ENCODE measurements at places on chromosomes 2 and 18. TPM values are rescaled to one million over a fixed set of nuclear protein-coding genes. Genes with fewer than 3 reads are reported as not detected.

KIAA2012 gene
- total RNA-seq = not detected

ALPG gene
- 0.27 TPM for total RNA-seq

CGREF1 gene
- total RNA-seq = 1.8 TPM

GCKR gene
- not detected for total RNA-seq

SNORC gene
- 3.1 TPM for total RNA-seq

RAB11FIP5 gene
- 56.0 TPM for total RNA-seq

PKP4 gene
- total RNA-seq = 38.4 TPM

CCT4 gene
- total RNA-seq = 203 TPM

ZC3H8 gene
- 7.5 TPM for total RNA-seq

GRCh38 chr2:15812187-15812780 lies 128.1 kb upstream of the MYCN start:
- no peak for DNase-seq
- H3K27ac ChIP-seq = no peak overlapping the region
- H3K4me1 ChIP-seq = no peaks in the 10 kb centered on the region
- H3K36me3 ChIP-seq = no peaks in the 10 kb centered on the region

GRCh38 chr2:68287580-68288441 lies 31.9 kb downstream of the CNRIP1 start:
- no peak overlapping the region for H3K4me3 ChIP-seq
- peak; percentile 33 for DNase-seq
- H3K27me3 ChIP-seq = no peaks in the 10 kb centered on the region
- no peaks in the 10 kb centered on the region for H3K36me3 ChIP-seq

DNA sequence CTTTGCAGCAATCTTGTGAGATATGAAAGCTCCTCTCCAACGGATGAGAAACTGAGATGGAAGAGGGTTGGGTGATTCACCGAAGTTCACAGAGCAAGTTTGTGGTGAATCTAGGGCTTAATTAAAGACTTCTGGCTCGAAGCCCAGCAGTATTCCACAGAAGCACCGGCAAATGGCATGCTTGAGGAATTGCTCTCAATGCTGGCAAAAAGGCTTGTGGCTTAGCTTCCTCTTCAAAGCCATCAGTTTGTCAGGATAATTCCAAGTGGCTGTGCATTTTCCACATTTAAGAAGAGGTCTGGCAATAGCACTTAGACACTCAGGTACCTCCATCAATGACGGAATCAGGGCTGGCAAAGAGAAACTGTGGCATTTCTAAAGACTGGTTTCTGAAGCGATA lies 98.7 kb upstream of the SLC66A3 start:
- H3K4me1 ChIP-seq = peaks cover 7% of the 10 kb centered on the region
- no peaks in the 10 kb centered on the region for H3K36me3 ChIP-seq
- H3K4me3 ChIP-seq = peak overlapping the region; percentile 0
- peak; percentile 97 for DNase-seq

DNA sequence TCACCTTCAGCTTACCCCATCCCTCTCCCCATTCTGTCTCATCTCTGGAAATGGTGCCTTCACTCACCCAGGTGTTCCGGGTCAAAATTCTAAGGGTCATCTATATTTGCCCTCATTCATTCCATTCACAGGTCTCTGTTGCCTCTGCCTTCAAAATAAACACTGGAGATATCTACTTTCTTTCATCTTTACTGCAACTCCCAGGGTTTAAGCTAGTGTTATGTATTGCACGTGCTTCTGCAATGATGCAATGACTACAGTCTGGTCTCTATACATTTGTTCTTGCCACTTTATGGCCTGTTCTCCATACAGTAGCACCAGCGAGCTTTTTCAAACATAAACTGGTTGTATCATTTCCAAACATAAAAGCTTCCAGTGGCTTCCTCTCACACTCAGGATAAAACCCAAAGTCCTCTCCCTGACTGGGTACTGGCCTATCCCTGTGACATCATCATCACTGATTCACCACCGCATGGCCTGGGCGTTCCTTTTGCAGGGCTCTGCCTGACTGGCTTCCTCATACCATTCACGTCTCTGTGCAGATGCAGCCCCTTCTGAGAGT lies 14.3 kb downstream of the DSG2 start:
- peak; percentile 92 for DNase-seq
- H3K4me3 ChIP-seq = no peak overlapping the region
- no peaks in the 10 kb centered on the region for H3K27me3 ChIP-seq
- H3K27ac ChIP-seq = peak overlapping the region; percentile 55

GRCh38 chr2:118614841-118615271 lies 232.6 kb downstream of the EN1 start:
- no peak overlapping the region for H3K27ac ChIP-seq
- peak; percentile 46 for DNase-seq
- no peaks in the 10 kb centered on the region for H3K4me1 ChIP-seq
- H3K4me3 ChIP-seq = no peak overlapping the region
- peaks cover 4% of the 10 kb centered on the region for H3K27me3 ChIP-seq

DNA sequence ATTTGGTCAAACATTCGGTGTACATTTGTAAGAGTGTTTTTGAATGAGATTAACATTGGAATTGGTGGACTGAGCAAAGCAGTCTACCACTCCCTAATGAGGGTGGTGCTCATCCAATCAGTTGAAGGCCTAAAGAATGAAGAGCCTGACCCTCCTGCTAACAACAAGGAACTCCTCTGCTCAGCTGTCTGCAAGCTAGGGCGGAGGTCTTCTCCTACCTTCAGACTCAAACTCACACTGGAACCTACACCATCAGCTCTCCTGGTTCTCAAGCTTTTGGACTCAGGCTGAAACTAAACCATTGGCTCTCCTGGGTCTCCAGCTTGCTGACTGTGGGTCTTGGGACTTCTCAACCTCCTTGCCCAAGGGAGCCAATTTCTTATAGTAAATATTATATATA lies 55.5 kb upstream of the NPAS2 start:
- peaks cover 22% of the 10 kb centered on the region for H3K4me1 ChIP-seq
- H3K4me3 ChIP-seq = no peak overlapping the region
- H3K27me3 ChIP-seq = no peaks in the 10 kb centered on the region
- H3K36me3 ChIP-seq = no peaks in the 10 kb centered on the region

DNA sequence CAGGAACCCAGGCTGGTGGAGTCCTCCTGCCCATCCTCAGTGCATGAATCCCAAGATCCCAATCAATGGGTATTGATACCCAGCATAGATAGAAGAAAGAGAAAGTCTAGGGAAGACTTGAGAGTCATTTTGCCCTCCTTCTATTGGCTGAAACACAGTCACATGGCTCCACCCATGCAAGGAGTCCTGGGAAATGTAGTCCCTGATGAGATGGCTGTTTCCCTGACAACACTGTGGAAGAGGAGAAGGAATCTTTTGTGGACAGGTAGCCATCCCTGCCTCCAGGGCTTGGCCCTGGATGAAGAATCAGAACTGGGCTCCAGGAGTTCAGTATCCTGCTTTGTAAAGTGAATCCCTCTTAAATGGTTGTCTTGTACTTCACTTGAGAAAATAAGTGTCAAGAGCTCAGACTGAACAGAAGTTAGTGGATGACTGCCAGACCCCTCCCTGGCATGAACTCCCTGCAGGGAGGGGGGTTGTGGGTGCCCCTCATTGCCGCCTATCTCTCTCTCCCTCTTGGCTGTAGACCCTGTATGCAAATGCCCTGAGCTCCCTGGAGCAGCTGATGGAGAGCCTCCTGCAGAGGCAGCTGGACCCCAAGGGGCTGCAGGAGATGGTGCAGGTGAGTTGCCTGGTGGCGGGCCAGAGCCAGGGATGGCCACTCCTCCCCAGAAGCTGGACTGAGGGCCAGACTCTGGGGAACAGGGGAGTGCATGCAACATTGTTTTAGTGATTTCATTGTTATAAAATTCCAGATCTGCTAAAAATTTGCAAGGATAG lies 36.1 kb downstream of the MROH2A start:
- no peaks in the 10 kb centered on the region for H3K4me1 ChIP-seq
- no peak overlapping the region for H3K27ac ChIP-seq
- H3K27me3 ChIP-seq = peaks cover 4% of the 10 kb centered on the region
- H3K4me3 ChIP-seq = no peak overlapping the region
- H3K36me3 ChIP-seq = no peaks in the 10 kb centered on the region

DNA sequence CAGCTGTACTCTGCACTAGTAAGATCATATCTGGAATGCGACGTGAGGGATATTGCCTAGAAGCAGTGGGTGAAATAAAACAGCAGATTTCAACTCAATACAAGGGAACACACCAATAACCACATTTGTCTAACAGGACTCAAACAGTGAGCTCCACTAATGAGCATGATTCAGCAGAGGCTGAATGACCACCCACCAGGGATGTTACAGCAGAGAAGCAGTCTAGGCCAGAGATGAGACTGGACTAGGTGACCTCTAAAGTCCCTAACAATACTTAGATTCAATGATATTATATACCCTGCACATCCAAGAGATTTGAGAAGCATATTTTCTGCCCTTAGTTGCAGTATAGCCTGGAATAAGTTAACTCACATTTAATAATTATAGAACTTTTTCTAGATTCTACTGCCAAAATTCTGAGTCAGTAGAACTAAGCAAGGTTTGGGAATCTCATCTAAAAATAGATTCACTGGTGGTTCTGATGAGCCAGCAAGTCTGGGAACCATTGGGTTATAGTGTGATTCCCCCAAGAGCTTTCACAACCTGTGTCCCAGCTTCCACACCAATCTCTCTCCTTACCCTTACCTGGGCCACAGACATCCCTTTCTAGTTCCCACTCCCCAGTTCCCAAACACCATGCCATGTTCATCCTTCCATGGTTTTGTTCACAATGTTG lies 6.3 kb downstream of the THOC1 start:
- H3K27ac ChIP-seq = no peak overlapping the region
- peaks cover 30% of the 10 kb centered on the region for H3K36me3 ChIP-seq
- no peaks in the 10 kb centered on the region for H3K27me3 ChIP-seq
- peak; percentile 8 for DNase-seq

DNA sequence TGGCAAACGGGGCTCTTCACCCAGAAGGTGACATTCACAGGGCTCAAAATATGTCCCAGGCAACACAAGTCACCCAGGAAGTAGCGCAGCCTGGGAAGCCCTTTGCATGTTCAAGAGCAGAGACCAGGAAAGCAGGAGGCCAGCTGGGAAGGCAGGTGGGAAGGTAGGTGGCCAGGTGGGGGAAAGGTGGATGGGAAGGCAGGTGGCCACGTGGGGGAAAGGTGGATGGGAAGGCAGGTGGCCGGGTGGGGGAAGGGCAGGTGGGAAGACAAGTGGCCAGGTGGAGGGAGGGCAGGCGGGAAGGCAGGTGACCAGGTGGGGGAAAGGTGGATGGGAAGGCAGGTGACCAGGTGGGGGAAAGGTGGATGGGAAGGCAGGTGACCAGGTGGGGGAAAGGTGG lies 102.7 kb downstream of the ZNF516 start:
- H3K27me3 ChIP-seq = no peaks in the 10 kb centered on the region
- H3K36me3 ChIP-seq = no peaks in the 10 kb centered on the region
- H3K4me3 ChIP-seq = no peak overlapping the region
- H3K27ac ChIP-seq = no peak overlapping the region

- peak; percentile 26 for DNase-seq
- H3K4me1 ChIP-seq = peaks cover 20% of the 10 kb centered on the region
- H3K36me3 ChIP-seq = no peaks in the 10 kb centered on the region
- H3K4me3 ChIP-seq = no peak overlapping the region
Measured at GRCh38 chr2:215929602-215930335, 83.6 kb downstream of the MREG start.

DNA sequence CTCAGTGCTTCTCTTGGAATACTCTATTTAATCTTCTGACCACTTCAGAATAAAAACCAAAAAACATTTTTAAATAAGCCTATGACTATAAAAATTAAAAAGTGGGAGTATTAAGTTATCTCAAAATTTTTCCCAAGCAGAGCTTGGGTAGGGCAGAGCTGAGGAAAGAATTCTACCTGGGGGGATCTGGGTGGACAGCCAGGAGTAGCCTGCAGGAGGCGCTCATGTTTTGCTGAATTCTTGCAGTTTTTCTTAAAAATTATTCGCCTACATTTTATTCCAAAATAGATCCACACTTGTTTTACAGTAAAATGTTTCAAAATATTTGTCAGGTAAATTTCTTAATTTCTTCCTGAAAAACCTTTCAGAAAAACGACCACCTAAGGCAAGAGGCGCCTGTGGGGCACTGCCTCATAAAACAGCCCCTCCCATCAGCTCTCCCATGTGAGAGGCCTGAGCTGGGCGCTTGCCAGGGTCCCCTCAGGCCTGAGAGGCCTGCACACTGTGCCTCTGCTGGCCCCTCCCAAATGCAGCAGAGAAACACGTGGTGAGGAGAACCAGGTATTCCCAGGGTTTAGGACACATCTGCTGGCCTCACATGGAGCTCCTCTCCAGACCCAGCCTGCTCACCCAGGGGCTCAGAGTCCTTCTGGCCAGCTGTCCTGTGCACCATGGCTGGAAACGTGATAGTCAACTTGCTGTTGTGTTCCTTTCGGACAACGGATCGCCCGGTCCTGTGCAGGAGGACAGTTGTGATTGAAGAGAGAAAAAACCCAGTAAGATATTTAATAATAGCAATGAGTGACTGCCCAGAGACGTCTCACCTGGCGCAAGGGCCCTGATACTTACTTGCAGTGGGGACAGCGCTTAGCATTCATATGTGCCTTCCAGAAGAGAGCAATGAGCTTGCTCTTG lies 17.5 kb downstream of the POLR1A start:
- H3K27me3 ChIP-seq = no peaks in the 10 kb centered on the region
- H3K36me3 ChIP-seq = peaks cover 36% of the 10 kb centered on the region
- H3K4me1 ChIP-seq = no peaks in the 10 kb centered on the region

GRCh38 chr2:98160554-98160953 lies 73.6 kb downstream of the VWA3B start:
- DNase-seq = no peak
- H3K27me3 ChIP-seq = no peaks in the 10 kb centered on the region
- H3K36me3 ChIP-seq = no peaks in the 10 kb centered on the region
- no peak overlapping the region for H3K4me3 ChIP-seq
- H3K27ac ChIP-seq = no peak overlapping the region
- peaks cover 10% of the 10 kb centered on the region for H3K4me1 ChIP-seq

- no peak for DNase-seq
- H3K27ac ChIP-seq = no peak overlapping the region
- H3K4me1 ChIP-seq = peaks cover 20% of the 10 kb centered on the region
- no peaks in the 10 kb centered on the region for H3K27me3 ChIP-seq
Measured at GRCh38 chr2:65281627-65282351, 54.2 kb downstream of the ACTR2 start.

- no peaks in the 10 kb centered on the region for H3K36me3 ChIP-seq
- H3K4me3 ChIP-seq = no peak overlapping the region
- no peaks in the 10 kb centered on the region for H3K4me1 ChIP-seq
- no peak overlapping the region for H3K27ac ChIP-seq
- DNase-seq = peak; percentile 8
Measured at GRCh38 chr2:102839668-102840388, 78.0 kb downstream of the TMEM182 start.

DNA sequence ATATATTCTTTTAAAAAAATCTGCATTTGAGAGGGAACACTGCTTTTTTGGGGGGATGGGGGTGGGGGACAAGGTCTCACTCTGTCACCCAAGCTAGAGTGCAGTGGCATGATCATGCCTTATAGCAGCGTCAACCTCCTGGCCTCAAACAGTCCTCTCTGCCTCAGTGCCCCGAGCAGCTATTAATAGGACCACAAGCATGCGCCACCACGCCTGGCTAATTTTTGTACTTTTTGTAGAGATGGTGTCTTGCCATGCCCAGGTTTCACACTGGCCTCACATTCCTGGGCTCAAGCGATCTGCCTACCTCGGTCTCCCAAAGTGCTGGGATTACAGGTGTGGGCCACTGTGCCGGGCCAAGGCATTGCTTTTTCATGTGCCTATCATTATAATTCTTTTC lies 154.2 kb downstream of the ATAD2B start:
- no peak overlapping the region for H3K27ac ChIP-seq
- H3K27me3 ChIP-seq = no peaks in the 10 kb centered on the region
- H3K4me1 ChIP-seq = no peaks in the 10 kb centered on the region
- peaks cover 12% of the 10 kb centered on the region for H3K36me3 ChIP-seq
- H3K4me3 ChIP-seq = no peak overlapping the region
- DNase-seq = no peak

- H3K4me3 ChIP-seq = no peak overlapping the region
- DNase-seq = peak; percentile 54
- H3K4me1 ChIP-seq = peaks cover 12% of the 10 kb centered on the region
- no peaks in the 10 kb centered on the region for H3K27me3 ChIP-seq
- no peaks in the 10 kb centered on the region for H3K36me3 ChIP-seq
- H3K27ac ChIP-seq = peak overlapping the region; percentile 33
Measured at GRCh38 chr2:99706735-99707134, 216.9 kb upstream of the REV1 start.
